Neural progenitor cell (in vitro differentiated cells): ENCODE measurements at places on chromosomes 12 and 14. TPM values are rescaled to one million over a fixed set of nuclear protein-coding genes. Genes with fewer than 3 reads are reported as not detected.

DNA sequence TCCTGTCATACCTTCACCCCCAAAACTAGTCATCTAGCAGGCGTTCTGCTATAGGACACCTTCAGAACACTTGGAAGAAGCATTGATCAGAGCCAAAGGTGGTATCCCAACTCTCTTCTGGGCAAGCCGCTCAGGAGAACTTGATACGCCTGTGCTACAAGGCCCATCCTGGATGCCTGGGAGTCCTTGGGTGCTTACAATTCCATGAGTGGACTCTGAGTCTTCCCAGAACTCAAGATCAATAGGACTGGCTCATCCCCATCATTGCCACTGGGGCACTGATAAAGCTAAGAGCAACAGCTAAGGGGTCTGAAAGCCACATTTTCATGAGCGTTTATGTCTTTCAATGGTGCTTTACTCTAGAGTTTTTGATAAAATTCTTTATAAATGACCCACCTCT is 1.9 kb downstream of the SPTB start:
- H3K4me3 ChIP-seq, result no peak overlapping the region
- H3K27ac ChIP-seq, result no peak overlapping the region
- no peaks in the 10 kb centered on the region for H3K36me3 ChIP-seq
- H3K27me3 ChIP-seq, result peaks cover 81% of the 10 kb centered on the region
- no peak for DNase-seq
- H3K4me1 ChIP-seq, result peaks cover 5% of the 10 kb centered on the region

DNA sequence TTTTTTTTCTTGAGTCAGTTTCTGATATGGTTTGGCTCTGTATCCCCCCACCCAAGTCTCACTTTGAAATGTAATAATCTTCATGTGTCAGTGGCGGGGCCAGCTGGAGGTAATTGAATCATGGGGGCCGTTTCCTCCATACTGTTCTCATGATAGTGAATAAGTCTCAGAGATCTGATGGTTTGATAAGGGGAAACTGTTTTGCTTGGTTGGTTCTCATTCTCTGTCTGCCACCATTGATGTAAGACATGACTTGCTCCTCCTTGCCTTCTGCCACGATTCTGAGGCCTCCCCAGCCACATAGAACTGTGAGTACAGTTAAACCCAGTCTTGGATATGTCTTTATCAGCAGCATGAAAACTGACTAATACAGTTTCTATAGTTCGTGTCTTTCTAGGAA is 42.9 kb downstream of the WNK1 start:
- DNase-seq, result no peak
- no peaks in the 10 kb centered on the region for H3K4me1 ChIP-seq
- H3K27me3 ChIP-seq, result no peaks in the 10 kb centered on the region

Gene TUBA1B
- total RNA-seq, result 2,741 and 4,208 TPM in 2 replicates

DNA sequence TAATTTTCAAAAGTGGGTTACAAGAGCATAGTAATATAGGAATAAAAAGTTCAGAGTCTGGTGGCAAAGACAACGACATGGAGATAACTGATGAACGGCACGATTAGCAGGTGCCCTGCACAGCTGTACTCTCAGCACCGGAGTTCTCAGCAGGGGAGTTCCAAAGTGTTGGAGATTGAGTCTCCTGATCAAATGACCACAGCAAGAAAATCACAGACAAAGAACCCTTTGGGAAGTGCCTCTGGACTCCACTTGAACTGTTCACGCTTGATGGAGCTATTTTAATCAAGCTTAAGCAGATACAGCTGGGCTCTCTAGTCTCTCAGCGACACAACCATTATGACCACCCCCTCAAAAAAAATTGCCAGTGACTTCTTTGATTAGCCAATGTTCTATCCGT is 153.1 kb downstream of the ALG10B start:
- no peaks in the 10 kb centered on the region for H3K36me3 ChIP-seq
- H3K4me3 ChIP-seq, result no peak overlapping the region
- no peak overlapping the region for H3K27ac ChIP-seq

- no peak overlapping the region for H3K27ac ChIP-seq
- H3K4me1 ChIP-seq, result peaks cover 26% of the 10 kb centered on the region
- no peak for DNase-seq
- H3K27me3 ChIP-seq, result no peaks in the 10 kb centered on the region
- H3K36me3 ChIP-seq, result no peaks in the 10 kb centered on the region
Observed at GRCh38 chr14:66011855-66012254, 474.3 kb upstream of the CCDC196 start.

GRCh38 chr14:52987042-52987441 is 36.2 kb upstream of the FERMT2 start:
- H3K4me3 ChIP-seq, result no peak overlapping the region
- no peaks in the 10 kb centered on the region for H3K4me1 ChIP-seq
- H3K36me3 ChIP-seq, result no peaks in the 10 kb centered on the region
- H3K27me3 ChIP-seq, result no peaks in the 10 kb centered on the region
- no peak for DNase-seq
- H3K27ac ChIP-seq, result no peak overlapping the region

DNA sequence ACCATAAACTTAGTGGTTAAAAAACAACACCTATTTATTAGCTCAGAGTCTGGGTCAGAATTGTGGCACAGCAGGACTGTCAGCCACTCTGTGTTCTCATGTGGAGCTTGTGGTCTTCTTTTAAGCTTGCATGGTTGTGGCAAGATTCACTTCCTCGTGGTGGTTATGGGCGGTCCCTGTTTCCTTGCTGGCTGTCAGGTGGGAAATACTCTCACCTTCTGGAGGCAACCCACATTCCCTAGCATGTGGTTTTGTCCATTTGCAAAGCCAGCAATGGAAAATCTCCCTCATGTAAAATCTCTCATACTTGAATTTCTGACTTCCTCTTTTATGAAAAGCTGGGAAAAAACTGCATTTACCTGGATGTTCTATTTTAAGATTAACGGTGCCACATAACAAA is 229.8 kb downstream of the ALX1 start:
- no peak overlapping the region for H3K27ac ChIP-seq
- H3K4me1 ChIP-seq, result no peaks in the 10 kb centered on the region
- no peak overlapping the region for H3K4me3 ChIP-seq
- no peaks in the 10 kb centered on the region for H3K36me3 ChIP-seq
- no peaks in the 10 kb centered on the region for H3K27me3 ChIP-seq

Gene DTX1
- total RNA-seq, result 0.49 and 5.2 TPM in 2 replicates

GRCh38 chr12:109192358-109192757 is 76.0 kb downstream of the ACACB start:
- no peak overlapping the region for H3K4me3 ChIP-seq
- no peaks in the 10 kb centered on the region for H3K27me3 ChIP-seq
- no peaks in the 10 kb centered on the region for H3K4me1 ChIP-seq
- no peaks in the 10 kb centered on the region for H3K36me3 ChIP-seq
- H3K27ac ChIP-seq, result no peak overlapping the region
